Activated B cell treated with CpG ODN at 0.5 μM for 24 hours (primary cell): ENCODE measurements at places on chromosomes 4 and X.

- H3K36me3 ChIP-seq = peaks cover 88% of the 10 kb centered on the region
- no peak overlapping the region for H3K4me3 ChIP-seq
- no peaks in the 10 kb centered on the region for H3K4me1 ChIP-seq
- no peaks in the 10 kb centered on the region for H3K27me3 ChIP-seq
These were observed 94.7 kb downstream of the SEL1L3 start for GRCh38 chr4:25767877-25768725.

GRCh38 chr4:109998867-109999584 lies 86.3 kb downstream of the EGF start:
- no peaks in the 10 kb centered on the region for H3K36me3 ChIP-seq
- peaks cover 5% of the 10 kb centered on the region for H3K27me3 ChIP-seq
- H3K4me3 ChIP-seq = no peak overlapping the region
- peaks cover 9% of the 10 kb centered on the region for H3K4me1 ChIP-seq

GRCh38 chr4:103105558-103106356 lies 6.1 kb upstream of the BDH2 start:
- no peak overlapping the region for H3K4me3 ChIP-seq
- H3K4me1 ChIP-seq = no peaks in the 10 kb centered on the region
- H3K36me3 ChIP-seq = no peaks in the 10 kb centered on the region
- H3K27me3 ChIP-seq = no peaks in the 10 kb centered on the region
- no peak overlapping the region for H3K27ac ChIP-seq

GRCh38 chr4:10075158-10075863 lies 41.3 kb downstream of the WDR1 start:
- H3K36me3 ChIP-seq = peaks cover 85% of the 10 kb centered on the region
- no peak for DNase-seq
- H3K4me3 ChIP-seq = no peak overlapping the region
- no peaks in the 10 kb centered on the region for H3K4me1 ChIP-seq

DNA sequence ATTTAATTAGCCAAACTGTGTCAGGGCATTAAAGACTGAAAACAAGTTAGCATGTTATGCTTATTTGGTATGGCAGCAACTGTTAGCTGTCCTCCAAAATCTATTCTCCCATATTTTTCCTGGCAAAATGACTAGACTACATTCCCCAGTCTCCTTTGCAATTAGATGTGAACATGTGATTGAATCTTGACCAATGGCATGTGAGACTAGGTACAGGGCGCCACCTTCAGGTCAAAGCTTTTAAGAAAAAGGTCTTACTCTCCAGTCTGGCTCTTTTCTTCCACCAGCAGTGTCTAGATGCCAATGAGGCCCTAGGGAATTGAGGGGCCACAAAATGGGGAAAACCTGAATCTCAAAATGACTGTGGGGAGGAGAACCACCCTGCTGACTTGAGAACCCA lies 408.2 kb downstream of the SMARCA1 start:
- no peak for DNase-seq
- H3K27me3 ChIP-seq = no peaks in the 10 kb centered on the region

GRCh38 chrX:80751456-80751855 lies 58.2 kb downstream of the BRWD3 start:
- no peak for DNase-seq
- no peak overlapping the region for H3K27ac ChIP-seq
- H3K4me3 ChIP-seq = no peak overlapping the region
- peaks cover 31% of the 10 kb centered on the region for H3K36me3 ChIP-seq
